ENCODE measurements at places on chromosomes 2 and 18.

DNA sequence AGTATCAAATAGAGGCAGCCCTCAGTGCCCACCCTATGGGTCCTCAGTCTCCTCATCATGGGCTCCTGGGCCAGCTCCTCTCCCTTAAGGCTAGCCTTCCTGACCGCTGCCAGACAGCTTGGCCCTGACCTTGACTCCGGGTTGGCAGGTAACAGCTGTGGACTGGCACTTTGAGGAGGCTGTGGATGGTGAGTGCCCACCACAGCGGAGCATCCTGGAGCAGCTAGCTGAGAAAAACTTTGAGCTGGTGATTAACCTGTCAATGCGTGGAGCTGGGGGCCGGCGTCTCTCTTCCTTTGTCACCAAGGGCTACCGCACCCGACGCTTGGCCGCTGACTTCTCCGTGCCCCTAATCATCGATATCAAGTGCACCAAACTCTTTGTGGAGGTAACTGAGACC, 19.0 kb downstream of the CAD start:
- DNase-seq = no peak

DNA sequence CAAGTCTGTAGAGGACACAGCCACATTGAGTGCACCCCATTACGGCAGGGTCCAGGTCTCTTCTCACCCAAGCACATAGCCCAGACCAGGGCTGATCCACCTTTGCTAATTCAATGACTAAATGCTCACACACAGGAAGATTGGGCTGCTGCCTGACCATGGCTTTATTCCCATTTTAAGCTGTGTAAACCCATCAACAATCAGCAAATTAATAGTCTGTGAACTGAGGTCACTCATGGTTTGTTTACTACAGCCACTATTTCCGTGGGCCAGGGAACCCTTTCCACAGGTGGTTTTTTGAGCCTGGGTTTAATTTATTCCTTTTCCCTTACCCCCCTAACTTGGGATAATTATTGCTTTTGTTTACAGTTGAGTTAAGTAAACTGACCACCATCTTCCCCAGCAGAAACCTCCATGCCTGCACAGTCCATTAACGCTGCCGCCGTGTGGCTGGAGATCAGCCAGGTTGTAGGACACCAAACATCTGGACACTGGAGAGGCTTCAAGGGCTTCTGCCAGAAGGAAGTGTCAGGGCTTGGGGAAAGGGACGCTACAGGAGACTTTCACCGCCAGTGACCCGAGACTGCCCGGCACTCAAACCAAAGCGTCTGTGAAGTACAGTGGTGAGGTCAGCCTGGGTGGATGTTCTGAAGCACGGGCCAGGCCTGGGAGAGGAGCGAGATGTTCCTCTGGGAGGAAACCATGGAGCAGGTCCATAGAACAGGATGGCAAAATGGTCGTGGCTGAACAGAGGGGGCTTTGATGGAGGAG, 282.9 kb downstream of the DYSF start:
- DNase-seq = no peak

DNA sequence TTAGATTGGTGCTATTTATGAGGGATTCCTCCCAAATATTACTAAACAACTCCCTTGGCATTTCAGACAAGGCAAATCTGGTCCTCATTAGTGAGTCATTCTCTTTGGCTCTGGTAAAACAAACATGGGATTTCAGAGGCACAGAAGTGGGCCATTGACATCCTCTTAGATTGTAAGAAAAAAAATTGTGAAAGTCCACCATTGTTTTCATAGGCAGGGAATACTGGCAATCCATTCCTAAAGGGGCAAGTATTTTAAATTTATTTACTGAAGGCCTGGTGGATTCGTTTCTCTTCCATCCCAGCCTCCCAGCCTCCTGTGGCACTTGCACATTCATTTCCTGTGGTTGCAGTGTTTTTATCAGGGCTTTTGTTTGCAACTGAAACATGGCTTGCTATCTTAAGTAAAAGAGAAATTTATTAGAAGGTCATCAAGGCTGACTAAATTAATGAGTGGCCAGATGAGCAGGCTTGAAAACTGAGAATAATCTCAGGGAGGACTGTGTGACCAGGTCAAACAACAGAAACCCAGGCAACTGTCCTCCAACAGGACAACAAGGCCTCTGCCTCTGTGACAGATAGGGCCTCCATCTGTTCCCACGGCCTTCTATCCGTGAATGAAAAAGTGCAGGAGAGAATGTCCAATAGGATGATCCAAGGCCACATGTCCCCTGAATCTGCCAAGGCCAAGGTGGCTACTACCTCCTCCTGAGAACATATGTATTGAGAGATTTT, 23.1 kb upstream of the TNFAIP6 start:
- DNase-seq = peak; percentile 92

DNA sequence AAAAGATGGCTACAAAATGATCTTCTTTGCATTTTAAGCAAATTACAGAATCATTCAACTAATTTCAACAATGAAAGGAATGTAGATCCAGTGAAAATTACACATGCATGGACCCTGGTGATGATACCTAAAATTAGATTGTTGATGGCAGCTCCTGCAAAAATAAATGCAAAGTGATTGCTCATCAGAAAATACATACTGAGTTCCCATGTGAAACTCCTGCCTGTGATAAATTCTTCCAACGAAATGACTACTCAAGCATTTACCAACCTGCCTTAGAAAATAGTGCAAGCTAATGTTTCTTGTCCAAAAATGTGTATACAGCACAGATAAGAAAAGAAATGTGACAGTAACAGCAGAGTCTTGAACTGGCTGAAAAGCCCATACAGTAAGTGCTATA, 300.0 kb upstream of the REV1 start:
- DNase-seq = no peak
